Skin of body (tissue), 3 donors: ENCODE measurements at places on chromosomes 2 and 18. TPM values are rescaled to one million over a fixed set of nuclear protein-coding genes. Genes with fewer than 3 reads are reported as not detected.
A peak's percentile ranks its signal among the peaks of the same experiment; 100 is the strongest.

GRCh38 chr2:100882645-100883613 is 63.0 kb downstream of the NPAS2 start:
- DNase-seq: no peak

- no peak for DNase-seq
These were observed 250.3 kb downstream of the NRXN1 start for GRCh38 chr2:50781646-50782045.

DNA sequence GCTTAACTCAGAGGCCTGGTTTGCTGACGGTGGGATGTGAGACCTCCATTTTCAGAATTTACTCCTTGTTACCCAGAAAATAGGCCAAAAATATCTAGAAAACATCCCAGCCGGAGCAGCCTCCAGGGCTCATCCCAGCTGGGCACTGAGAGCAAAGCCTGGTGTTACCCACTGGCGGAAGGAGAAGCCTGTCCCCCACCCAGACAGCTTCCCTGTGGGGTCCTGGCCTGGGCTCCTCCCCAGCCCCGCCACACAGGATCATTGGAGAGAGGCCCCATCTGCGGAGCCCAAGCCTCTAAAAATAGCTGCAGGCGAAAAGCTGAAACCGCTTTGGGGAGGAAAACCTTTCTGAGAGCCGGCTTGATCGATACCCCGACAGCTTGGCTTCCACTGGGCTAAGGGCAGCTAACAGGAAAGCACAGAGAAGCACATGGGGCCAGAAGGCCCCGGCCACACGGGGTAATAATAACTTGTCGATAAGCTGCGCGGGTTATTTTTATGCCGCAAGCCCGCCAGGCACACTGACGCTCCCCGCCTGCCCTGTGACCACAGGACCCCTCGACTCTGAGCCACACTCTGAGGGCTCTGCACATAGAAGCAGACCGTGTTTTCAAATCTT is 26.9 kb upstream of the FAHD2A start:
- DNase-seq: no peak

GRCh38 chr2:223026357-223027110 is 25.5 kb upstream of the KCNE4 start:
- no peak for DNase-seq

DNA sequence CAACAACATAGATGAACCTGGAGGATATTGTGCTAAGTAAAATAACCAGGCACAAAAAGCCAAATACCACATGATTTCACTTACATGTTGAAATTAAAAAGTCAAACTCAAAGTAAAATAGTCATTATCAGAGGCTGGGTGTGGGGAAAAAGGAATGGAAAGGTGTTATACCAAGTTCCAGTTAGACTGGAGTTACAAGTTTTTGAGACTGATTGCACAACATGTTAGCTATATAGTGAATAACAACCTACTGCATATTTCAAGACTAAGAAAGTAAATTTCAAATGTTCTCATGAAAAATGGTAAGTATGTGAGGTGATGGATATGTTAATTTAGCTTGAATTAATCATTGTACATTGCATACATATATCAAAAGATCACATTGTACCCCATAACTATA is 116.8 kb upstream of the HNMT start:
- DNase-seq: no peak

DNA sequence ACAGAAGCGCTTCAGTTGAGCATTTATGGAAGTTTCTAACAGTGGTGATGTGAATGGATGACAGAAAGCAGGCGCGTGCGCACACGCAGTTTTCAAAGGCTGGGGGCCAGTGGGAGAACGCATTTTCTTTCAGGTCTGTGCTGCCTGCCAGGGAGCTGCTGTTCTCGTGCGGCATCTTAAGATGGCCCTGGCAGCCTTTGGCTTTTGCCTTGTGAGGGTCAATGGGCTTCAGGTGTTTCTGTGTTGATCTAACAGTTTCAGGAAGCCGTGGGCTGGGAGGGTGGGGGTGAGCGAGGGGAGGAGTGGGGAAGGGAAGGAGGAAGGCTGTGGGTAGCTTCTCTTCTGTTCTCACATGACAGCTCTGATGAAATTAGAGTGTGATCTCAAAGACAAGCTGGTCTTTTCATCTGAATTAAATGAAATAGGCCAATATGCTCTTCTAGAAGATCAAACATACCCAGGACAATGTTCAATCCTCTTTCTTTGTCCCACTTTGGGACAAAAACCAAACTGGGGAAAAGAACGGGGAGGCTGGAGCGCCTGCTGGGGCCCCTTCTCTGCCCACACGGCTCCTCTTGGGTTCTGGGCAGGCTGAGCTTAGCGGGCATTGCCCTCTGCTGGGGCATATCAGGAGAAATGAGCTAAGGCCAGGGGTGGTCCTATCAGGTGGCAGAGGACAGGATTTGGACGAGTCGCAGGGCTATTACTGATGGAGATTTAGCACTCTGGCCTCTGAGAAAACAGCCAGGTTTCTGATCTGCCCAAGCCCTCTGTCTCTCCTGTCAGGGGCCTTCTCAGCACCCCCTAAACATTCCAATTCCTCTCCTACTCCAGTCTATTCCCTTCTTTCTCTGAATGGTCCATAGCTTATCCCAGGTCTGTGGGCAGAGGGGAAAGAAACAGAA is 126.2 kb upstream of the LGALSL start:
- peak; percentile 12 for DNase-seq

DNA sequence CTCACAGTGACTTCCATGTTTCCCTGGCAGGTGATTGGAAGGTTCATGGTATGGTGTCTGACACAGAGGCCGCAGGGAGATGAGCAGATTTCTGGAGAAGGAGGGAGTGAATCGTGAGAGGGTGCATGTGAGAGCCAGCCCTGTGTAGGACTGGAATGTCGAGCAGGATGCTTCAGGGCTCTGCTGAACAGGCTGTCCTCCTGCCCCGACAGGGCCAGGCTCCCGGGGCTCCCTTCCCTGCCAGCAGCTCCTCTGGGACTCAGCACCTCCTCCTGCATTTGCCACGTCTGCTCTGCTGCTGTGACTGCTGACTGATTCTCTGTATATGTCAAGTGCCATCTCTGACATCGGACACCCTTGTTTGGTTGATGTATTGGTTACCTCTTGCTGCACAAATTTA is 38.5 kb upstream of the INHBB start:
- no peak for DNase-seq

DNA sequence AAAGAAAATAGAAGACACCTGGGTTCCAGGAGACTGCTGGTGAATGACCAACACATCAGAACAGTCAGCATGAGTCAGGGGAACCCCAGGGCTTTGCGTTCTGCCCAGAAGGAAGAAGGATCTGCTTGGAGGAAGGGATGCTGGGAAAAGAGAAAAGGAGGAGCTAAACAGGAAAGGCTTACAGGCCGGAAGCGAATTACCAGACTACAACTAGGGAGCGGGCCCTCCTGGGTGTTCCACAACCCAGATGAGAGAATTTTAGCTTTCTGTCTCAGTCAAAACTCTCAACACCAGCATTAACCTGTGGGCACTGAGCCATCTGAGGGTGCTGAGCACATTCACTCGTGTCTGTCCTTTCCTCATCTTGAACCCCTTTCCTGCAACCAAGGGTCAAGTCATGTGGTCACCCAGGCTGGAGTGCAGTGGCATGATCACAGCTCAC is 19.2 kb downstream of the CDC42EP3 start:
- DNase-seq: no peak

GRCh38 chr2:201696151-201696659 is 2.2 kb downstream of the MPP4 start:
- DNase-seq: no peak

- no peak for DNase-seq
These were observed 173.3 kb upstream of the NT5C1B start for GRCh38 chr2:18762667-18763066.

GRCh38 chr2:118371515-118371914 is 283.2 kb downstream of the INSIG2 start:
- no peak for DNase-seq

- no peak for DNase-seq
These were observed 61.9 kb upstream of the SPP2 start for GRCh38 chr2:233988581-233988980.

DNA sequence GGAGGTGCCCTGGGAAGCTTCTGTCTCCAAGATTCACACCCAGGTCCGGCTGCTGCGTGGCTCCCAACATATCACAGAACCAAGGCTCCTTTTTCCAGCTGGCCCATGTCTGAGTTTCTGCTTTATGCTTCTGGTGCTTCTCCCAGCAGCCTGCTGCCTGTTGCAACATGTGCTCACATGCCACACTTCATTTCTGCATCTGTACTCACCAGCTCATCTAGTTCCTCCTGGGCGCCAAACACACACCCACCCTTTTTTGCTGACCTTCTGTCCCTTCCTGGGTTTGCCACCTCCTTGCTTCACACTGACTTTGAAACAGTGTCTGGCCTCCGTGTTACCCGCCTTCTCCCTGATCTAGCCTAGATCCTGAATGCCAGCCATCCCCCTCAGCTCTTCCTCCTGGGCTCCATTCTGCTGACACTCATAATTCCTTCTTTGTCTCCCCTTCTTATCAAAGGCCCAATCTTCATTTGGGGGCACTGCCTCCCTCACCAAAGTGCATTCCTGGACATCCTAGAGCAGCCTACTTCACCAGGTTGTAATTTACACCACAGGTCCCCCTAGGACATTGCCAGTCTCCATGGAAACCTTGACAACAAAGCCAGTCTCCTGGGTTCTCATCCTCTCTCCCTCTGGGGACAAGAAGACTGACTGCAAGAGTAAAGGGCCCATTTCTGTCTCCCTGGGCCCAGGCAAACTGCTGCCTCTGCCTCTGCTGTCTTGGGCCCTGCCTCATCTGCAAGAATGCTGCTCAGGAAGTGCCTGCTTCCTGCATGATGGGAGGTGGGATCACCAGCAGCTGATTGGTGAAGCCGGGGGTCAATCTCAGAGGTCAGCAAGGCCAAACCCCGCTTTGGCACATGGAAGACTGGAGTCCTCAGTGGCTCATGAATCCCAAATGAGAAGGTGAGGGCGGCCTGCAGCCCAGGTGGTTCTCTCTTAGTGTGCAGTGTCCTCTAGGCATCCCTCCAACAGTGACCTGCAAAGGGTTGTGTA is 13.9 kb upstream of the PROM2 start:
- DNase-seq: no peak

DNA sequence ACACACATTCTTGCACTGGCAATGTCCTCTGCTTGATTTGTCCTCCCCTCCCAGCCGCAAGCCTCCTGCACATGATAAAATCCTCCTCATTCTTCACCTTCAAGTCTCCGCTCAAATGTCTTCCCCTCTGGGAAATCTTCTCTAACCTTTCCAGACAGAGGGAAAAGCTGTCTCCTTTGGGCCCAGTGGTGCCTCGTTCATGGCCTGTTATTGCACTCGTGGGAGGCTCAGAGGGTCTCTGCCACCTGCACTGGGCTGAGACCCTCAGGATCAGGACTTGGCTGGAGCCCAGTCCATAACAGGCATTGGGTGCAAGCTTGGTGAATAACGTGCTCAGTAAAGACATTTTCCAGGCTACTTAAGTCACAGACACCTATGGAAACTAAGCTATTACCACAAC is 68.6 kb downstream of the PTGR3 start:
- DNase-seq: no peak

- no peak for DNase-seq
These were observed 44.2 kb upstream of the TBR1 start for GRCh38 chr2:161371869-161372268.

GRCh38 chr18:63083020-63083531 is 236.5 kb downstream of the BCL2 start:
- DNase-seq: no peak

- no peak for DNase-seq
These were observed 85.1 kb downstream of the SEMA4F start for GRCh38 chr2:74739129-74739528.

GRCh38 chr2:144510294-144510991 is 9.5 kb downstream of the ZEB2 start:
- DNase-seq: peak; percentile 56

DNA sequence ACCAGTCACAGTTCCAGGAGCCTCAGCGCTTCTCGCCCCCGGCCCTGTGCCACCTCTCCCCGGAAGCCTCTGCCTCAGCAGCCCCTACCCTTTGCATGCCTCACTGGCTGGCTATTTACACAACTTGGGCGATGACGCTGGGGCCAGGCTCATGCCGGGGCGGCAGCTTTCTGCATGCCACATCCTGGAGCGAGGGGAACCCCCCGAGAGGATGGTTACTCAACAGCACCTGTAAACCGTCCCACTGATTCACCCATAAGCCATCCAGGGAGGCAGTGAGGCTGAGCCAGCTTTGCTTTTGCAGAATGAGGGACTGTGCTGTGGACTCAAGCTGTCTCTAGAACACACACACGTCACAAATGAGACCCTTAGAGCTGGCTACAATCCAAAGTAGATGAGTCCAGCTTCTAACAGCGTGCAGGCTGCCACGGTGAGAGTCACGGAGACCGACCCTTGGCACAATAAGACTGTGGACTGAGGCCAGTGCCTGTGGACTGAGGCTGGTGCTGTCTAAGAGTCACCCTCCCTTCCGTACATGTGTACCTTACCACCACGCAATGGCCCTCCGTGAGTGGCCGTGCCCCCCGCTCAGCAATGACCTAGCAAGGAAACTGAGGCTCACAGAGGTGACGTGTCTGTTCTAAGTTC is 45.6 kb upstream of the ODC1 start:
- no peak for DNase-seq

GRCh38 chr2:18346874-18347273 is 213.6 kb downstream of the RDH14 start:
- DNase-seq: no peak

DNA sequence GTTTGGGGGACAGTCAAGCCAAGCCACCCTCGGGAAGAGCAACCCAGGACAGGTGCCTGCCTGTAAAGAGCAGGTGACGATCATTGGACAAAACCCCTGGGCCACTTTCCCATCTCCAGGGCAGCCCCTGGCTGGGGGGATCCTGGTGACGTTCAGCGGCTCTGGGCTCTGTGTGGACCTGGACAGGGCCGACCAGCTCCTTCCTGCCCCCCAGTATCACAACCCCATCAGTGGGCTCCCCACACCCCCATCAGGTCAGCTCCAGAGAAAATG is 57.3 kb upstream of the ASAP2 start:
- DNase-seq: no peak

GRCh38 chr2:107411267-107411666 is 415.4 kb upstream of the RGPD4 start:
- no peak for DNase-seq

AFF3 gene
- total RNA-seq: 8.1 TPM

PTPN18 gene
- total RNA-seq: 12.9 TPM

SNORC gene
- 0.30 TPM for total RNA-seq

TNFAIP6 gene
- 26.5 TPM for total RNA-seq

TRIM43 gene
- 0.10 TPM for total RNA-seq

SOX11 gene
- 6.6 TPM for total RNA-seq
